ENCODE measurements at places on chromosomes 4 and X.
A peak's percentile ranks its signal among the peaks of the same experiment; 100 is the strongest.

- peak; percentile 28 for DNase-seq
These were observed 27.2 kb upstream of the SEC24B start for GRCh38 chr4:109406337-109406931.

DNA sequence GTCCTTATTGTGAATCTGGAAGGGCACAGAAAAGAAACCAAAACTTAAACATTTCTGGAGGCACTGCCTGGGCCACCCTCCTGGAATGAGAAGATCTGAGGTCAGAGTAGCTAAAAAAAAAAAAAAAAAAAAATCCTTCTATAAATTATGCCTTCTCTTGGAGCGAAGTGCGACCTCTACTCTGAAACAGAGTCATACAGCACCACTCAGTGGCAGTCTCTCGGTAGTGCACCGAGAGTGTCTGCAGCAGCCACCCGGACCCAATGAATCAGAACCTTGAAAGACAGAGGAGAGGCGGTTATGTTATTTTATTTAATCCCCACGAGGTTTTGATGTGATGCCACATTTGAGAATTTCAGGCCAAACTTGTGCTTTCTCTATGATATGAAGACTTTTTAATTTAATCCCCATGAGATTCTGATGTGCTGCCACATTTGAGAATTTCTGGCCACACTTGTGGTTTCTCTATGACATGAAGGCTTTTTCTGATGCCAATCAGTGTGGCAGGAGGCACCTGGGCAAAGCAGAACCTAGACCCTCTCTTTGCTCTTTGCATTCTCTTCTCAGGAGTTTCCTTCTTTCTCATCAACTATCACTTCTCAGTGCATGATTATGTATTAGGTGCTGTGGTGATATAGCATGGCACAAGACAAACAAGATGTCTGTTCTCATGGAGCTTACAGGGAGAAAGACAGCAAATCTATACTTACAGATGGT, 5.6 kb upstream of the CT47C1 start:
- DNase-seq, result peak; percentile 18

GRCh38 chrX:21948897-21949578, 8.5 kb downstream of the SMS start:
- DNase-seq, result no peak

DNA sequence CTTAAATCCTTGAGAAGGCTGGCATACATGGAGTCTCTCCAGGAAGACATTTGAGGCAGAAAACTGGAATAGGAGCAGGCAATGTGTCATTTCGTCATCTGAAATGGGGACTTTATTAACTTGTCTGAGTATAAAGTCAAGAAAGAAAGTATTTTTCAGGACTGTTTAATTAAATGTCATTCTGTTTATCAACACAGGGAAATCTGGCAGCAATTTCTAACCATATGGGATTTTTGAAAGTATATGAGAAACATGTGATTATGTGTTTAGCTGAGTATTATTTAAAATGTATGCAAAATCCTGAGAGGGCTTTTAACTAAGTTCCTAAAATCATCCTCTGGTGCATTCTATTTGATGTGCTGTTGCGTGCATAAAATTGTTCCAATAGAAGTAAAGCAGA, 3.9 kb upstream of the FAM9A start:
- no peak for DNase-seq

DNA sequence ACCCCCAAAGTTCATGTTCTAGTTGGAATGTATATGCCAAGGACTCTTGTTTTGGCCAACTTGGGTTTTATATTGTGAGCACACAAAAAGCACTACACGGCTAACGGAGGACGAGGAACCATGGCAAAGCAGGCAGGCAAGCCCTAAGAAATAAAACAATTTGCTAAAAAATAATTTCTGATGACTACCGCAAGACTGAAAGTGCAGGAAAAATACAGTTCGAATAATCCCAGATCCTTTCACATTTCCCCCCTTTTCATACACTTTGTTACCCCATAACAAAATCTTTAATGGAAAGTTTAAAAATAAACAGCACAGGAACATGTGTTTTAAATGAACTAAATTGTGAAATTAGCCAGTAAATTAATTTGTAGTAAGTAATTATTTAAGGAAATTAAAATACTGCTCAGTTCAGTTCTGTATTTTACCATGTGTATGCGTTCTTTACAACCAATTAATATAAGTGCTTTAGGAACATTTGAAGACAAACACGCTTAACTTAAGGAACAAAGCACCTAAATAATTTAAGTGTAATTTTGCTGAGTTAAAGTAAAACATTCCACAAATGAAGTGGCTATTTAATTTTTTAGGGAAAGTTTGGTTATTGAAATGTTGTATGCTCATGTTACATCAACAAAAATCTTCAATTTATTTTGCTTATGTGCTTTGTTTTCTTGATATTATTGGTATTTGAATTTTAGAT, 12.4 kb upstream of the PITX2 start:
- no peak for DNase-seq

Data from activated CD4-positive, alpha-beta memory T cell treated with anti-CD3 and anti-CD28 coated beads, Interleukin-2, amount 10 ng/mL, durations not matched to agents 7 days and 5 days (primary cell).